ENCODE measurements at places on chromosomes 3 and 15.

GRCh38 chr15:38476120-38476519 lies 22.2 kb downstream of the FAM98B start:
- DNase-seq = no peak

DNA sequence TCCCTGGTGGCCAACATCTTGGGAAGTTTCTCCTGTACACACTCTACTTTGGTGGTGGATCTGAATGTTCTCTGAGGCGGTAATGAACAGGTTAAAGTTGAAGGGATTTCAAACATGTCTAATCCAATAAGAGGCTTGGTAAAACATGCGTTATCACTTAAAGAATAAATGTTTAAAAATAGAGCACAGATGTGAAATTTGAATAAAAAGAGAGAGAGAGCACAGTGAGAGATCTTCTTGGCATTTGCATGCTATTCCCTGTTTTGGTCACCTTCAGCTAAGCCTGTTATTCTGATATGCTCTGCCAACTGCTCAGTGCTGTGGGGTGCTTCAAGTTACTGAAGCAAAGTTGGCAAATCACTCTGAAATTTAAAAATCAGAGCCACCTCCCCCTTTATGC lies 237.7 kb upstream of the WNT5A start:
- no peak for DNase-seq

DNA sequence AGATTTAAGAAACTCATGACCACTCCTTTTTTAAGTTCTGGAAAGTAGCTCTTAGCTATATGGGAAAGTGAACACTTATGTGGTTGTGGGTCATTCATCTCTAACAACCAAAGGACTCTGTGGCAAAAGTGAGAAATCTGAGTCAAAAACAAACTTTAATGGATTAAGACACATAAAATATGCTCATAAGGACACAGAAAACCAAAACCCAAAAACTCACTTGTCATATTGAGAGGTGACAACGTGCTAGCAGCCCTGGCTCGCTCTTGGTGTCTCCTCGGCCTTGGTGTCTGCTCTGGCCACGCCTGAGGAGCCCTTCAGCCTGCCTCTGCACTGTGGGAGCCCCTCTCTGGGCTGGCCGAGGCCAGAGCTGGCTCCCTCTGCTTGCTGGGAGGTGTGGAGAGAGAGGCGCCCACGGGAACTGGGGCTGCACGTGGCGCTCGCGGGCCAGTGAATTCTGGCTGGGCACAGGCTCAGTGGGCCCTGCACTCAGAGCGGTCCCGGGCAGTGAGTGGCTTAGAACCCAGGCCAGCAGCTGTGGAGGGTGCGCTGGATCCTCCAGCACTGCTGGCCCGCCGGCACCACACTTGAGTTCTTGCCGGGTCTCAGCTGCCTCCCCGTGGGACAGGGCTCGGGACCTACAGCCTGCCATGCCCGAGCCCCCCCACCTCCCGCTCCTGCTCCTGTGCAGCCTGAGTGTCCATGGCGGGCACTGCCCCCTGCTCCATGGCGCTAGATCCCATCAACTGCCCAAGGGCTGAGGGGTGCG lies 30.3 kb upstream of the SKIL start:
- DNase-seq = no peak

- DNase-seq = no peak
These were observed 46.0 kb upstream of the SLC6A1 start for GRCh38 chr3:10946526-10946925.

DNA sequence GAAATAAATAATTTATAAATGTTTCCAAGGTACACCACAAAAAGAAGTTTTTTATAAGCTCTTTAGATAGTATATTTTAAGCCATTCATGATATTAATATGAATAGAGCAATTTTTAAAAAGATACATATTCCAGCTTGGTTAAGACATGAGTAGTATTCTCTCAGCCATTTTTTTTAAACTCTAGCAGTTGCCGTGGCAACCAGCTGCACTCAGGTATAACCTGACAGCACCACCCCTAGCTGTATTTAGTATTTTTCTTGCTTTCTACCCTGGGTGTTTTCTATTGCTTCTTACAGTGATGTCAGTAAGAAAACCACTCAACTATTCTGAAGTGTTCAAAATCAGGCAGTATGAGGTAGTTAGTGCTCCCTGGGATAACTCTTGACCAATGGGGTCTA lies 496.3 kb upstream of the CNTN3 start:
- DNase-seq = no peak

- peak; percentile 58 for DNase-seq
These were observed 21.5 kb downstream of the AGTR1 start for GRCh38 chr3:148718982-148719862.

Measured in fibroblast of the aortic adventitia (primary cell).